ENCODE measurements at places on chromosomes 3 and 15.

DNA sequence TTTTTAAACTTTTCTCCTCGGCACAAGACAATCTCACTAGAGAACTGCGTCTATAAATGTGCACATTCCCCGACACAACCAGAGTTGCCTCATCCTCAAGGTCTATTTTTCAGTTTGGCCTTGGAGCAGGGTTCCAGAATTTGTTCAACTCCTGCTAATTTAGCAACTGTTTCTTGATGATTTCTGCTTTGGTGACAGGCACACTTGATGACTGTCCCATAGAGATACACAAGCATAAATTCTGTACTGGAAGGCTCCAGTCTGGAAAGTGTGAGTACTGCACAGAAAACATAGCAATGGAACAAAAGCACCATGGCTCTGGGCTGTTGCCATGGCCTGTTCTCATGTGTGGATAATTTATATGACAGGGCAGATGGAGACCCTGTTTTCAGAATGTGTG is 379.6 kb upstream of the PDZRN3 start:
- no peak for DNase-seq

- no peak for DNase-seq
These were observed 69.4 kb downstream of the FHIT start for GRCh38 chr3:61181874-61182273.

DNA sequence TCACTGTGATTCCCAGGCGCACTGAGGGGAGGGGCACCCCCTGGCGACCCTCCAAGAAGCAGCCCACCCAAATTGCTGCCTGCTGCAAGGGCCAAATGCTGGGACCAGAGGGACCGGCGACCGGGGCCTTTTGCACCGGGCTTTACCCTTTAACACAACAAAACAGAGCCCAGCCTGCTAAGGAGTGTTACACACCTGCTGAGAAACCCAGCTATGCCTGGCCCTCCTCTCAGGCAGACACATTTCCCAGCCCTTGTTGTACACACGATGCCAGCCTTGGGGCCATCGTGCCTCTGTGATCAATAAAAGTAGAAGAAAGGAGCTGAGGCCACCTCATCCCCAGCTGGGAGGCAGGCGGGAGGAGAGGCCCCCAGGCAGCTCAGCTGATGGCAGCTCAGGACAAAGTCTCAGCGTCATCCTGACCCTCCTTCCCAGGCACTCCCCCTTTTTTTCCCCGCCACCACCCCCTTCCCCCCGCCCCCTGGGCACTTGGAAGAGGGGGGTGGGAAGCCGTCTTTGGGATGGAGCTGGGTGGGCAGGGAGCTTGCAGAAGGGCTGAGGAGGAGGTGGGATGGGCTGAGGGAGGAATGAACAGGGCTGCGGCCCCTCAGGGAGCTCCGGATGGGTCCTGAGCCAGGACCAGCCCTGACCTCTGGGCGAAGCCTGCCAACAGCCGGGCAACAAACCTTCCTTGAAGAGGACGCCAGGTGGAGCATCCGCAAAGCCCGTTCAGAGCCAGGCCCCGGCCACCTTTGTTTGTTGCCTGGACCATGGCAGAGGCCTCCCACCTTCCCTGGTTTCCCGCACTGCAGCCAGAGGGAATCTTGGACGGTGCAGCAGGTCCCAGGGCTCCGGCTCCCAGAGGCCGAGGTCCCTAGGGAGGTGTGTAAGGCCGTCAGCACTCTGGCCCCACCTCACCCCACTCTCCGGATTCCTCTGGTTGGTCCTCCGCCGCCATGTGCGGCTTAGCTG is 45.9 kb upstream of the SEC61A1 start:
- no peak for DNase-seq

GRCh38 chr3:23826382-23827064 is 20.8 kb downstream of the UBE2E1 start:
- DNase-seq: no peak

- DNase-seq: no peak
These were observed 109.0 kb downstream of the ADAMTS9 start for GRCh38 chr3:64578797-64579196.

DNA sequence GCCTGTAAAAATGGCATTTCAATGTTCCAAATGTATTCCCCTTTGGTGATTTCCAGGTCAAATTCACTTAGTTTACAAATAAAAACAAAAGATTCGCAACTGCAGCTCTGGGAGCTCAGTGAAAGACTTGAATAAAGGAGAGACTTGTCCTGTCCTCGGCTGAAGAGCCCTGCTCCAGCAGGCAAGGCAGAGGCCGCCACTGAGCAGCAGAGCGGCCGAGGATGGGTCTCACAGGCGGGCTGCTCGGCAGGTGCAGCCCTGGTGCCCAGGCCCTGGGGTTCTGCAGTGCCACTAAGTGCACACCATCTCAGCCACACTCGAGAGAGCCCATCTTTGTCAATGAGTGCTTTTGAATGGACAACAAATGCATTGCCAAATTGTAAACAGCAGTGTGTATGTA is 856.2 kb downstream of the AGBL1 start:
- DNase-seq: no peak

DNA sequence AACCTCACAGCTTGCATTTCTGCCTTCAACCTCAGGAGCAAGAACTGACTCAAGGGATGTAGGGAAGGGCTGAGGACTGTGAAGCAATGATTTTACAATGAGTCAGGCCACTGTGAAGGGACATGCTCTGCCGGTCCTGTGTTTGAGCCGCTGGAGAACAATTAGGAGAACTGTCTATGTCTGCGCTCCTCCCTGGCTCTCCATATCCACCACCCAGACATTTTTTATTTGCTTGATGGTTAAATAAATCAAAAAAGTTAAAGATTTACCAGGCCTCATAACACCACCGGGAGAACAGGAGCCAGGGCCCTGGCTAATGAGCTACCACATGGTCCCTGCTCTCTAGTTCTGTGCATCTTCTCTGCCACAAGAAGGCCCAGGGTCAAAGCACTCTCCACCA is 29.6 kb downstream of the SEC61A1 start:
- no peak for DNase-seq

DNA sequence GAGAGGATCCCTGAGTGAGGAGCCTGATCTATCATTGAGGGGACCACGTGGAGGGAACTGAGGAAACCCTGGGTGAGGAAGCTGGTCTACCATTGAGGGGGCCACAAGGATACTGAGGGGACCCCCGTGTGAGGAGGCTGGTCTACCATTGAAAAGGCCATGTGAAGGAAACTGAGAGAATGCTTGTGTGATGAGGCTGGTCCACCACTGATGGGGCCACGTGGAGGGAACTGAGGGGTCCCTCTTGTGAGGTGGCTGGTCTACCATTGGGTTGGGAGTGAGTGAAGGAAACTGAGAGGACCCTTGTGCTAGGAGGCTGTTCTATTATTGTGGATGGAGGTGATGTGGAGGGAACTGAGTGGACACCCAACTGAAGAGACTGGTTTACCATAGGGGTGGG is 161.3 kb downstream of the FBLN2 start:
- no peak for DNase-seq

GRCh38 chr3:54123776-54124196 is 1.4 kb downstream of the CACNA2D3 start:
- no peak for DNase-seq
